ENCODE measurements at places on chromosomes 6 and 20. TPM values are rescaled to one million over a fixed set of nuclear protein-coding genes. Genes with fewer than 3 reads are reported as not detected.

PTK6 gene
- 3.8 TPM for total RNA-seq

SSTR4 gene
- 0.30 TPM for total RNA-seq

SMLR1 gene
- total RNA-seq = not detected

CFB gene
- total RNA-seq = 2.2 TPM

TCP11 gene
- 0.30 TPM for total RNA-seq

PRKN gene
- total RNA-seq = 5.2 TPM

RIPPLY2 gene
- total RNA-seq = not detected

TRDN gene
- total RNA-seq = 25.3 TPM

RAB32 gene
- 21.3 TPM for total RNA-seq

PDCD2 gene
- 27.2 TPM for total RNA-seq

BCAS1 gene
- total RNA-seq = 3.4 TPM

OR14J1 gene
- not detected for total RNA-seq

WFDC2 gene
- 0.39 TPM for total RNA-seq

LY6G6C gene
- 20.4 TPM for total RNA-seq

DNA sequence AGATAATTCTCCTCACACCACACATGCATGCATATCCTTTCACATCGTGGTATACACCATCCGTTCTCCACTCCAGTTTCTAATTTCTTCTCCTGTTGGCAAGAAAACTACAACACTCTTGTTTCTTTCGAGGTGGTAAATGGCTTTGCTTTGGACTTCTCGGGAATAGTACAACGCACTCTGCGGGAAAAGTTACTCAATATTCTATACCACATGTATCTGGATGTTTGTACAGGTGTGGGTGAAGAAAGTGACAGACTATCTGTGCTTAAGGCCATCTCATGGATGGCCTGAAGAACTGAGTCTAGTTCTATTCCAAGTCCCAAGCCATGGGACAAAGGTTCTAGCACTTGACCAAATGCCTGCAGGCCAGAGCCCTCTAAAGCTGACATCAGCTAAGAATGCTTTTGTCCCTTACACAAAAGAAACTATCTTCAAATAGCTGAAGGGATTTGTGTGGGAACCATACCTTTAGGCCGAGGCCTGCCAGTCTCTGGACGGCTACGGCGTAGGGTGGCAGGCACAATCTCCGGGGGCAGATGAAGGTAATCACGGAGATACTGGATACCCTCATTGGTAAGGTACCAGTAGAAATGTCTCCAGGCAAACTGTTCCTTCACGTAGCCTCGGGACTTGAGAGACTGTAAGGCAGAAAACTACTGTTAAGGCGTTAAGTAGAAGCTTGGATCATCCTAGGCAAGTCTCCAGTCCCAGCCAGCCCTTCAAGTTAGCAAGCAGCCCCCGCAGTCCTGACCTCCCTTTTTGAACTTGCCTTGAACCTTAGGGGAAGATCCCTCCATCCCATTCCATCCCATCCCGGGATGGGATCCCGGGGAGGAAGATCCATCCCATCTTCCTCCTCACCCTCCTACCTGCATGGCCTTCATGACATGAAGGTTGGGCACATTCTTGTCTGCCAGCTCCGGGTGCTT is 1.4 kb downstream of the RPS10 start:
- no peak for DNase-seq

DNA sequence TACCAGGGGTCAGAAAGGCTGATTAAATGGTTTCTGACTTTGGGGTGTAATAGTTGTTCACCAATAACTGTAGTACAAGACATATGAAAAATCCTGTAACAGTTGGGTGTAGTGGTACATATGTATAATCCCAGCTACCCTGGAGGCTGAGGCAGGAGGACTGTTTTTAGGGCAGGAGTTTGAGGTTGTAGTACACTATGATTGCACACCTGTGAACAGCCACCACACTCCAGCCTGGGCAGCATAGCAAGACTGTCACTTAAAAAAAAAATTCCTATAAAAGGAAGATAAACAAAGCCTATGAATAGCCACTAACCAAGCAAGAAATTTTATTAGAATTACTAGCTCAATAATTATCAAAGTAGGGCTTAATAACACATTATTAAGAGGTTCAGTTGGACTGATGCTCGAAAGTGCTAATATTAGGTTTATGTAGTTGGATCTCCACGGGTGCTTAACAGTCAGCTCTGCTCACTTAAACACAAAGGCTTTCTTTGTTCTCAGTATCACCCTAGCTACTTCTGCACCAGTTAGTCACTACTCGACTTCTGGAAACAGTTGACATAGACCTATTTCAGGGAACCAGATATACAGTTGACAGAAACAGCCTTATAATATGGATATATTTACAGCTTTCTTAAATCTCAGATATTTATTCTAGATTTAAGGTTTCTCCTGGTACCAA is 113.0 kb downstream of the MTFR2 start:
- no peak for DNase-seq

DNA sequence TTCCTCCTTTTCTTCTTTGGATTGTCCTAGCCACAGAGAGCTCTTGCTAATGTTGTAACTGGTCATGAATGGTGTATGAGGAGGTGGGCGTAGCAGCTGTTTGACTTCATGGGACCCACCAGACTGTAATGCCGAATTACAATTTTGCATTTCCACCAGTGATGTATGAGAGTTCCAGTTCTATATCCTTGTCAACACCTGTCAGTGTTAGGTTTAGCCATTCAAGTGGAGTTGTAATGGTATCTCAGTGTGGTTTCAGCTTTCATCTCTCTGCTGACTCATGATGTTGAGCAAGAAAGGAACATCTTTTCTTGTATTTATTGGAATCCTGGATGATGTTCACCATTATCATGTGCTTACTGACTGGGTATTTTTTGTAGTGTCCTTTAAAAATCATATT is 5.1 kb downstream of the IGF2R start:
- no peak for DNase-seq

GRCh38 chr6:13262302-13263230 is 65.8 kb downstream of the TBC1D7 start:
- no peak for DNase-seq

DNA sequence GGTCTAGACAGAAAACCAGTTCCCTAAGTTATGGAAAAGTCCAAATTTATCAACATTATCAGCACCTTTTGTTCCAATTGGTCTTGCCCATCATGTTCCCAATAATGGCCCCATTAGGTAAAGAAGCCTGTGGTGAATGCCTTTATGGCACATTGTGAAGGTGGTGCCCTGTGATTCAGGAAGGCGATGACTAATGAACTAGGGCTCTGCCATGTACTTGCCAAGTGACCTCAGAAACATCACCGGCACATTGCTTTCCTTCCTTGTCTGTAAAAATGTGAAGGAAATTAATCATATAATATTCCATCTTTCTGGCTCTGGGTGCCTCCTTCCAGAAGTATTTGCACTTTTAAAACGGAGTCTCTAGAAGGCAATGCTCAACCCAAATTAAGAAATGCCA is 132.3 kb downstream of the UNC5CL start:
- no peak for DNase-seq

DNA sequence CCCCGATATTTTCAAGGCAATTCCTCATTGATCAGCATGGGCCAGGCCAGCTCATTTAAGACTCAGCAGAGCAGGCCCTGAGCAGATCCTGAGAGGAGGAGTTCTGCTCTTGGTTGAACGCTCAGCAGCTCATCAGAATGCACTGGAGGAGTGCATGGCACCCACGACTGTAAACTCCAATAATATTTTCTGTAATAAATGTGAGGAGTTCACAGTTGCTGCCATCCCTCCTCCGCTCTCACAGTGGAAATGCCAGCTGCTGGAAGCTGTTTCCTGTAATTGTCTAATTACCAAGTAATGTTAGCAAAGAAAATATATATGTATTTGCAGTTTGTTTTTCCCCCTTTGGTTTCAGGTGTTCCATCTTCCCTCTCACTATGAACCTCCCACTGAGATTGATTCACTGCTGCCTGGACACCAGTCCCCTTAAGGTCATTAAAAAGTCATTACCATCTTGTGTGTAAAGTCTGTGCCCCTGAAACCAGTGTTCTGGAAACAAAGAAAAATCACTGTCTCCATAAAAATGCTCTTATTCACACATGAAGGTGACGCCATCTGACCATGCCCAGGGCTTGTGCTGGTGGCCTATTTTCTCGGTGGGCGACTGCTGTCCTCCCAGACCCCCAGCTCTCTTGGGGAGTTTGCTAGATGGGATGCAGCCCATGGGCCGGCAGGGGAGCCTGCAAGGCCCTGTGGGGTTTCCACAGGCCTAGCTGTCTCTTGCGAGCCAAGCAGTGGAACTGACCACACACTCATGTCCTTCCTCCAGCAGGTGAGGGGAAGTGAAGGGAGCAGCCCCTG is 374.2 kb downstream of the ZFAND3 start:
- DNase-seq = no peak

DNA sequence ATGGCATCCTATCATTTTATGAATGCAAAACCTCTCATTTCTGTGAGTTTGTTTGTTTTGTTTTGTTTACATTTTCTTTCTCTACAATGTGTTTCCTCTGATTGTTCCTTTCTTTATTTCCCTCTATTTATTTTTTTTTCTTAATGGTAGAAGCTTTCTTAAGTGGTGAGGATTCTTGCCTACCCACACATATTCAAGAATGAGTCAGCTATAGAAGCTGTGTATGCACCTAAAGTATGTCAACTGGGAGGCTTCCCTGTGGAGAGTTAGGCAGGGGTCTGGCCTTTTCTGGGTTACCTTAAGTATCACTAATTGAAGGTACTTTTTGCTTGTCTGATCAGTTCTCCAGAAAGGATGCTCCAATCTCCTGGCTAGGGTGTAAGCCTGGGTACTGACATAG is 354.0 kb downstream of the ESR1 start:
- no peak for DNase-seq

- no peak for DNase-seq
Measured at GRCh38 chr6:42106112-42107023, 36.1 kb downstream of the C6orf132 start.

- no peak for DNase-seq
Measured at GRCh38 chr20:582204-582603, 27.9 kb downstream of the TCF15 start.

GRCh38 chr6:134521116-134521501 is 203.2 kb upstream of the SGK1 start:
- no peak for DNase-seq

DNA sequence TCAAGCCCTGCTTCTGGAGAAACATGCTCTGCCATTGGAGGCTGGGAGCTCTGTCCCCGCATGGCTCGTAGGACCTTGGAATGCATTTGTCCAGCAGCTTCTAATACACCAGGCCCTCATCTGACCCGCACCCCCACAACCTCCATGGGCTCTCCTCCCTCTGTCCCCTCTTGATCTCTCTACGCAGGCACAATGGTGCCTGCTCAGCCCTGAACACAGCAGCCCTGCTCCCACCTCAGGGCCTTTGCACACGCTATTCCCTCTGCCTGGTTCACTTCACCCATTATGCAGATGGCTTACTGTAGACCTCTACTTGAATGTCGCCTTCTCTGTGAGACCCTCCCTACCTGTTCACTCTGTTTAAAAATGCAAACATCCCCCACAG is 27.0 kb upstream of the PTGIS start:
- no peak for DNase-seq

GRCh38 chr20:2005359-2005758 is 11.5 kb upstream of the PDYN start:
- DNase-seq = no peak

GRCh38 chr6:7087066-7087465 is 20.7 kb upstream of the RREB1 start:
- DNase-seq = no peak

- DNase-seq = no peak
Measured at GRCh38 chr6:53731866-53732636, 62.8 kb upstream of the LRRC1 start.

- no peak for DNase-seq
Measured at GRCh38 chr20:46267108-46268105, 40.9 kb downstream of the CDH22 start.

DNA sequence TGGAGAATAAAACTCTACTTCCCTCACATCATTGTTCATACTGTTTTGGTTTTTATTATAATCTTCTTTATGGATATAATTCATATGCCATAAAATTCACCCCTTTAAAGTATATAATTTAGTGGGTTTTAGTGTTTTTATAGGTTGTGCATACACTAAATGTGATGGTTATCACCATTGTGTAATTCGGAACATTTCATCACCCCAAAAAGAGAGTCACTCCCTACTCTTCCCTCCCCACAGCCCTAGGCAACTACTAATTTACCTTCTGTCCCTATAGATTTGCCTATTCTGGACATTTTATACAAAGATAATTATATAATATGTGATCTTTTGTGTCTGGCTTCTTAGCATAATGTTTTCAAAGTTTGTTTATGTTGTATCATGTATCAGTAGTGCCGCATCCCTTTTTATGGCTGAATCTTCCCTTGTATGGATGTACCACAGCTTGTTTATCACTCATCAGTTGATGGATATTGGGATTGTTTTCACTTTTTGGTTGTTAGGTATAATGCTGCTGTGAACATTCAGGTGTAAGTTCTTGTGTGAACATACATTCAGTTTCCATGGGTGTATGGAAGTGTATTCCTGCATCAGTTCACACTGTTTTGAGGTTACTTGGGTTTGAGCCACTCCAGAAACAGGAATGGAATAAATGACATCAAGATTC is 4.2 kb downstream of the TM9SF4 start:
- no peak for DNase-seq

DNA sequence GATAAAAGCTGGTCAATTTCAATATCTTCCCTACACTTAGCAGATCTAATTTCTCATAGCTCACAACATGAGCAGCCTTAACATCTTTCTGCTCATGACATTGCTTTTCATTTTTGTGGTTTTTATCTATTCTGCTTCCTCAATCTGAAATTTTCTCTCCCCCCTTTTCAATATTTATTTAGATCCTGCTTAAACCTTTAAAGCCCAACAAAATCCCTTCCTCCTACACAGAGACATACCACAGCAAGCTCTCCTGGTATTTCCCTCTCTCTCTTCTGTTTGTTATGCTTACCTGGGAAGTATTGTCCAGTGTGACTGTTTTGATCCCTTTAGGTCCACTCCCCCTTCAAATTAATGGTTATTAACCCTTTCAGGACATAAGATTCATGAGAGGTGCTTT is 582.5 kb downstream of the RFPL4B start:
- DNase-seq = no peak

GRCh38 chr6:100517106-100517505 is 52.4 kb upstream of the SIM1 start:
- DNase-seq = no peak

DNA sequence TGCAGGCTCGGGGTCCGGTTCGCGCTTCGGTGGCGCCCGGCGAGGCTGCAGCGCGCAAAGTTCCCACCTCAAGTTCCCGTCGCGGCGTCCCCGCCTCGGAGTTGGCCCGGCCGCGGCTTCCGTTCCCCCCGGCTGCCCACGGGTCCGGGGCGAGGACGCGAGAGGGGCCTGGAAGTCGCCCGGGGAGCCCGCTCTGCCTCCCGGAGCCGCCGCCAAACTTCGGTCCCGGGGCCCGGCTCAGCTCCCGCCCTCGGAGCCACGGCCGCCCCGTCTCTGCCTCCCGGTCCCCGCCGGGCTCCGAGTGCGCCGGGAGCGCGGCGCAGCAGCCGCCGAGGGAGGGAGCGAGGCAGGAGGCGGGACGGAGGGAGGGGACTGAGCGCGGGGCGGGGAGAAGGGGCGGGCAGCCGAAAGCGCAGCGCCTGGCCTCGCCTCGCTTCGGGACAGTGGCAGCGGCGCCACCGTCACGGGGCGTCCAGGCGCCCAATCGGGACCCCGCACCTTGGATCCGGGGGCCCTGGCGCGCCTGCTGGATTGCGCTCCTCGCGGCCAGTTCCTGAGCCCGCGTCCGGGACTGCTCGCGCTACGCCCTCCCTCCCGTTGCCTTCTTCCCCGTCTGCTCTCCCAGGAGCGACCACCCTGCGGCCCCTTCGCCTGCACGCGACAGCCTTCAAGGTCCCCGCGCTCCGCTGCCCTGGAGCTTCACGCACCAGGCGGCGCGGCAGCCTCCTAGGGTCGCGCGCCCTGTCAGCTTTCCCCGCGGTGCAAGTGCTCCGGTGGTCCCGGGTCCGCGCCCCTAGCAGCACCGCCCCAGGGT is at the start of gene KCNG1:
TSS of gene KCNG1 (minus strand) at position 305 of the 814 bp plus-strand sequence. CDS start 12,769 bp downstream, outside the sequence.
- DNase-seq = peak; percentile 38

- no peak for DNase-seq
Measured at GRCh38 chr20:37095108-37095598, 644 bp downstream of the RBL1 start.
